Stimulated activated CD4-positive, alpha-beta T cell treated with anti-CD3 and anti-CD28 coated beads, Interleukin-1b, Interleukin-23, amount 100 ng/mL, for 1 hour (primary cell): ENCODE measurements at places on chromosomes 1 and 21.

GRCh38 chr21:25767921-25768320 lies 33.1 kb downstream of the GABPA start:
- no peak for DNase-seq

- no peak for DNase-seq
These were observed 6.0 kb downstream of the KDM4A start for GRCh38 chr1:43655953-43656352.

GRCh38 chr1:171110621-171111326 lies 20.1 kb downstream of the FMO3 start:
- no peak for DNase-seq

- no peak for DNase-seq
These were observed 34.0 kb downstream of the ATP5PF start for GRCh38 chr21:25700741-25701140.

DNA sequence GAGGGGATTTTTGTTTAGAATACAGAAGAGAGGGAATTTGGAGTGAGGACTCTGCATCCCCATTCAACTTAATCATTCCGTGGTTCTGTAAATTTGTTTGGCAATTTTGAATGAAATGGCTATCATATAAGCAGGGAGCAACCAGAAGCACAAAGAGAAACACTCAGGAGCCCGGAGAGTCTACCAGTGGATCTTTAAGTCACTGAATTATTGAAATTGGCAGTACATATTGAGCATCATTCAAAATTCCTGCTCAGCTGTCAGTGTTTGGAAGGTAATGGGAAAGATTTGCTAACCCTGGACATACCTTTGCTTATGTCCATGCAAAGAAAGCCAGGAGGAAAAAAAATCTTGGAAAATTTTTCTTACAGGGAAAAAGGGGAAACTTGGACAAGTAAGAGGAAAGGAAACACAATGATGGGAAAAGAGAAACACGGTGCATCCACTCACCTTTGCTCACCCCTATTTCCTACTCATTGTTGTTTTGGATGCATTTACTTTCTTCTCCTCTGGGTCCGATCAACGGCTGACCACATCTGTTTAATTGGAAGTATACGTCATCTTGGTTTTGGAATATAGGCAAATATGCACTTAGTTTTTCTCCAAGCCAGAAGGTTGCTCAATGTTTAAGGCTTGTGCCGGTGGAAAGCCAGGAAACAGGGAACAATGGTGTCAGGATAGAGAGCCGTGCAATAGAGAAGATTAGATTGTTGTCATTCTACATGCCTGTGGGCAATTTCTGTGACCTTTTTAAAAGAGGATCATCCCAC lies 243.0 kb upstream of the LYPLAL1 start:
- DNase-seq, result no peak

DNA sequence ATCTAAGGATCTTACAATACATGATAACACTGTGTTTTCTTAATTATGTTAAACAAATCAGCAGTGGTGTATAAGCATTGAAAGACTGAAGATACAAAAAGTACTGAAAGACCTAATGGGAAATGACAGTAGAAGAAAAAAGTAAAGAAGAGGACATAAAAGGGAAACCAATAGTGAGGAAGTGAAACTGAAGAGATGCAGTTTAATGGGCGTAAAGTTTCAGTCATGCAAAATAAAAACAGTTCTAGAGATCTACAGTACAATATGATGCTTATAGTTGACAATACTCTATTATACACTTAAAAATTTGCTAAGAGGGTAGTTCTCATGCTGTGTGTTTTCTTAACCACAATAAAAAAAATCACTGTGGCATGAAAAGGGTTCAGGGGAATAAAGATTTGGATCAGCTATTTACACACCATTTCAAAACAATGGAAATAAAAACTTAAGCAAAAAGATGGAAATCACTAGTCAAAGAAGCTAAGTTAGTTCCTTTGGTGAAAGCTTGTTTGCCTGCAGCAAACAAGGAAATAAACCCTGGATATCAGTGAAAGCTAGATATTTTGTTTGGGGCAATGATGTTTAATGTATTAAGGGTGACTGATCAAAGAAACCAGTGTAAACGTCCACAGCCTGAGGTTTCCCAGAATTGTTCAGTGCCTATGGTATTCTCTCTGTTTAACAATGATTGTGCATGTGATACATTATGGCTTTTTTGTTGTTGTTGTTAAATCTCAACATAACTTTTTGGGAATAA lies 1160.8 kb upstream of the ADGRL2 start:
- DNase-seq, result no peak

- no peak for DNase-seq
These were observed 68.4 kb upstream of the TNFSF4 start for GRCh38 chr1:173275496-173275895.

DNA sequence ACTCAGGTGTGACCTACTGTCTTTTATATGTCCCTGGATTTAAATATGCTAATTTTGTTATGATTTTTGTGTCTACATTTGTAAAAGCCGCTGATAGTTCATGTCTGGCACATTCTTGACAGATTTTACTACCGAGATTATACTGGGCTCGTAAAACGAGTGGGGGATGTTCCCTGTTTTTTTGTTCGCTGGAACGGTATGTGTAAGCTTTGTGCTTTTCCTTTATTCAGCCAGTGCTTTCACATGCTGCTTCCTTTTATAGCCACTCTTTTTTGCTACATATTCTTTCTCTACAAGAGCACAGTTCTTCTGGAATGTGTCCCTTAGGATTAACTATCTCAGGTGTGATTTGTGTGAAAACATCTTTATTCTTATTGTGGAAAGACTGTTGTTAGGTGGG lies 46.6 kb downstream of the ADARB1 start:
- no peak for DNase-seq

GRCh38 chr1:167369933-167370332 lies 148.4 kb downstream of the CD247 start:
- DNase-seq, result no peak

GRCh38 chr1:3890389-3891328 lies 9.4 kb downstream of the C1orf174 start:
- no peak for DNase-seq

- DNase-seq, result peak; percentile 53
These were observed 23.6 kb downstream of the GPA33 start for GRCh38 chr1:167066333-167067122.

- no peak for DNase-seq
These were observed 129.9 kb upstream of the ZRANB2 start for GRCh38 chr1:71210718-71211117.

- no peak for DNase-seq
These were observed 181.5 kb upstream of the C1orf105 start for GRCh38 chr1:172238965-172239364.

DNA sequence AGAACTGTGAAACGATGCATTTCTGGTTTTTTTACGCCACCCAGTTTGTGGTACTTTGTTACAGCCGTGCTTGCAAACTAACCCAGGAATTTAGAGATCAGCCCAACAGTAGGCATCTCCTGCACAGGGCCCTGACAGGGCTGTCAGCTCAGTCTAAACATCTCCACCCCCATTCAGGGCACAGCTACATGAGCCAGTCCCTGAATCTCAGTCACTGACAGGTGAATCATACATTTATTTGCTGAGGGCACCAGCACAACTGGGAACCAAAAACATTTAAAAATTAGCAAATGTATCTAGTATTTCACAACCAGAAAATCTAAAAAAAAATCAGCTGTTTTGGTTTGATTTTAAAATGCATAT lies 30.7 kb downstream of the PRDX6 start:
- no peak for DNase-seq

DNA sequence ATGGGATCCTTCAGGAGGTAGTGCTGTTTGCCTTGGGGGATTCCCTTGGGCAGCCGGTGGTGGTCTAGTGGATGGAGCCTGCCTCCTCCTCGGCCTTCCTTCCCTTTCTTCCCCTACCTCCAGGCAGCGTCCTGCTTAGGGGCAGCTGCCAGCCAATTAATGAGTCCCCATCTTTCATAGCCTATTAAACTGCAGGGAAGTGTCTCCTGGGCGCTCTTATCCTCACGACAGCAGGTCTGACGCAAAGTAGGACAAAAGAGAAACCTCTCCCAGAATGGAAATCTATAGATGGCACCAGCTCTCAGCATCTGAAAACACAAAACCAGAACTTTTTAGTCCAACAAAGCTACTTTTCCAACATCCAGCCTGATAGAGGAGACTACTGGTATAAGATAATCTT lies 69.3 kb downstream of the ELAVL4 start:
- no peak for DNase-seq

DNA sequence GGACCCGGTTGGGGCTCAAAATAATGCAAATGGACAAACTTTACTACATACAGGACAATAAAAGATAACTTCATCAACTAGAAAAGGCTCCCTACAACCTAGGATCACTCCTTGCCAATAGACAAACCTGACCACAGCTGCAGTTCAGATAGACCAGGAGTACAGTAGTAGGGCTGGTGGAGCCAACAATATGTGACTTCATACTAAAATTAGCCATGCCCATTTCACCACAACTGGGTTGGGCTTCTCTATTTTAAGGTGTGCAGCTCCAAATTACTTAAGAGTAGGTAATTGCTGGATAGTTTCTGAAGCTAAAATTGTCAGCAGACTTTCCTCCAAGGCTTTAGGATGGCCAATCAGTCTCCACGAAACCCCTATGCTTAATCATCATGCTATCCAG lies 3.9 kb downstream of the DENND1B start:
- DNase-seq, result no peak

- no peak for DNase-seq
These were observed 4.9 kb upstream of the GBP1 start for GRCh38 chr1:89069951-89070350.

- no peak for DNase-seq
These were observed 6.9 kb upstream of the SYT14 start for GRCh38 chr1:209931141-209931540.

DNA sequence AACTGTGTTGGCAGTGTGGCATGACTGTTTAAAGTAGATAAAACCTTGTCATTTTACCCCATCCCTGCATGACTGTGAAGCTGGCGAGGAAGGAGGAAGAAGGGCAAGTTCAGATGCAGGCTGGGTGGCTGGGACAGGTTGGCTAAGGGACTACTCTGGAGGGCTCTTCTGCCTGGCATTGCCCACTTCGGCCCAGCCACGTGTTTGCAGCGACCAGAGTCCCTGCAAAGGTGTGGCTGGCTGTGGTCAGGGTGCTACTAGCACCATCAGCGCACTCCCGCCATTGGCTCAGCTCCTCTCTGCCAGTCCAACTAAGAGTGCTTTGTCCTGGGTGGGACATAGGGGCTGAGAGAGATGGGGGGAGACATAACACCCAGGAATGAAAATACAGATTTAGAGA lies 7.2 kb downstream of the C1orf115 start:
- DNase-seq, result no peak

GRCh38 chr1:109621379-109622136 lies 1.9 kb downstream of the AMPD2 start:
- DNase-seq, result no peak

DNA sequence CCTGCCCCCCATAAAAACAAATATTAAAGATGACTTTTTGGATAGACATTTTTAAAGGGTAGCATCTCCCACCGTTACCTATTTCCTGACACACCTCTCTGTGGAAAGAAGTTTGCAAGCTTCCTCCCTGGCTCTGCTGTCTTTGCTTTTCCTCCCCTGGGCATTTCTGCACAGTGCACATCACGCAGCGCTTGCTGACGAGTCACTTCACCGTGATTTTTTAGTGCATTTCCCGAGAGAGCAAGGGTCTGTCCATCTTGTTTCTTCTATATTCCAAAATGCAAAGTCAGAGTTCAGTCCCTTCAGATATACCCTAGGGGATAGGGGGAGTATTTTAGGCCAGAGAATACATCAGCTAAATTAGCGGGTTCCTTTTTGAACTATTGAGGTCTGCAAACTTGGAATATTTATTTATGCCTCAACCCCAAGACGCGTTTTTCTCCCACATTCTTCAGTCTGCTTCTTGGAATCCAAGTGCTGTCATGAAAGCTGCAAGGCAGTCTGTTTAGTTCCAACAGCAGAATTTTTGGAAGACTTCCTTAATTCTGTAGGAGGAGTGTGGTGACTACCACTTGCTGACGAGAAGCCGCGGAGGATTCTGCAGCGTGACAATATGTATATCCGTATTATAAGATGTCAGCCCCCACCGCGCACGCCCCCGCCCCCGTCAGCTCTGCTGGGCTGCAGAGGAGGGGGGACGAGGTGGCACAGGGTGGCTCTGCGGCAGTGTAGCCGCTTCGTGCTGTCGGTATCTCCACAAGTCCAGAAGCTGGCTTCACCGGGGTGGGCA lies 22.4 kb downstream of the SMYD2 start:
- DNase-seq, result no peak

- DNase-seq, result no peak
These were observed 10.5 kb upstream of the IRF2BP2 start for GRCh38 chr1:234620272-234621126.

- no peak for DNase-seq
These were observed 46.3 kb downstream of the IER5 start for GRCh38 chr1:181134543-181135436.

DNA sequence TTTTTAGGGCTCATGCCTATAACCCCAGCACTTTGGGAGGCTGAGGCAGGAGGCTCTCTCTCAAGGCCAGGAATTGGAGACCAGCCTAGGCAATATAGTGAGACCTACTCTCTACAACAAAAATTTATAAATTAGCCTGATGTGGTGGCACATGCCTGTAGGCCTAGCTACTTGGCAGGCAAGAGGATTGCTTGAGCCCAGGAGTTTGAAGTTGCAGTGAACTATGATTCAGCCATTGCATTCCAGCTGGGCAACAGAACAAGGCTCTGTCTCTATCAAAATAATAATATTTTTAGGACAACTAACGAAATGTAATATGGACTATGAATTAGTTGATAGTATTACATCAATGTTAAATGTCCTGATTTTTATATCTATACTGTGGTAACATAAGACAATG lies 68.8 kb upstream of the ARID1A start:
- DNase-seq, result no peak

DNA sequence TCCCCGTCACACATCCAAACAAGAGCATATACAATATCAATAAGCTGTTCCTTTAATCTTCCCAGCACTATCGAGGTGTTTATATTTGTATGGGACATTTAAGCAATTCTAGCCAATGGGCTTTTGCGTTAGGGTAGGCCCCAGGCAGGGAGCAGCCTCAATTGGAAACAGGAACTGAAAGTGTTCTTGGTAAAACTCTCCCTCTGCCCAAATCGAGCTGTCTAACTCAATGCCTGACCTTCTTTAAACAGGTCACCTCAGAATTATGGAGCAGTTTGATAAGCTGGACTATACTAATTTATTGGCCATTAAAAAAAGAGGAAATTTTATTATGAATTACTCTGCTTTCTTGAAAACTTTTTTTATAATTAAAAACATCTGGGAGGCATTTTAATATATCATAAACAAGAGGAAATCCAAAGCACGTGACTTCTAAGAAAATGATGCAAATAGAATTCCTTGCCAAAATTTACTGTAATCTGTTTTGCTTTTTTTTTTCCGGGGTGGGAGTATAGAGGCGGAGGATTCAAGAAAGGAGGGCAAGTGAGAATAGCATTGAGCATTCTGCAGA lies 498.1 kb downstream of the LMO4 start:
- no peak for DNase-seq
